ENCODE measurements at places on chromosomes 12 and 14.

GRCh38 chr12:28086521-28087155 lies 103.6 kb upstream of the CCDC91 start:
- DNase-seq: peak; percentile 2

GRCh38 chr12:94596596-94596995 lies 53.8 kb downstream of the TMCC3 start:
- no peak for DNase-seq

DNA sequence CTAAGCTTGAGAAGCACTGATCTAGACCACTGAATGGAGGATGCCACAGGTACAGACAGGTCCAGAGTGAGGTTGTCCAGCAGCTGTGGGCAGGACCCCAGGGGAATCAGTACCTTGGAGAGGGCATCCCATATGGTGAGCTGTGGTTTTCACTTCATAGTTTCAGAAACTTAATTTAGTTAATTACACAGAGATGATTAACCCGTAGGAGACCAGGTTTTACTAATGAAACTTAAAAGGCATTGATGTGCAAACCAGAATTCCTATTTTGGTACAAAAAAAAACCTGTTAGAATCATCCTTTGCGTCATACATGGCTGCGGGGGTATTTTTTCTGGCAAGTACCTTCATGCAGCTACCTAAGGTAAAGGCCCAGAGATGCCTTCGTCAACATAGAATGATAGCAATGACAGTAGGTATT lies 159.3 kb downstream of the DACT1 start:
- DNase-seq: no peak

DNA sequence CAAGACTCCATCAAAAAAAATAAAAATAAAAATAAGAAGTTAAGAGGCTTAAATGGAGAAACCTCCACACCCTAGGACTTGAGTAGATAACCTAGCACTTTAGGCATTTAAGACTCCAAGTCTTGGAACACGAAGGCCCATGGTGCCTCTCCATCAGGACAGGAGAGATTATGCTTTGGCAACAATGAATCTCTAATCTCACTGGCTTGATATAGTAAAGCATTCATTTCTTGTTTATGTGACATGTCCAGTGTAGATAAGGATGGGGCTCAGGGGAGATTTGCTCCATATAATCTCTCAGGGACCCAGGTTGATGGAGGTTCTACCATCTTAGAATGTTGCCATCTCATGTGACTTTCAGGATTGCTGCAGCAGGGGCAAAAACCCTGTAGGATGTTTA lies 117.7 kb upstream of the FUT8 start:
- DNase-seq: no peak

DNA sequence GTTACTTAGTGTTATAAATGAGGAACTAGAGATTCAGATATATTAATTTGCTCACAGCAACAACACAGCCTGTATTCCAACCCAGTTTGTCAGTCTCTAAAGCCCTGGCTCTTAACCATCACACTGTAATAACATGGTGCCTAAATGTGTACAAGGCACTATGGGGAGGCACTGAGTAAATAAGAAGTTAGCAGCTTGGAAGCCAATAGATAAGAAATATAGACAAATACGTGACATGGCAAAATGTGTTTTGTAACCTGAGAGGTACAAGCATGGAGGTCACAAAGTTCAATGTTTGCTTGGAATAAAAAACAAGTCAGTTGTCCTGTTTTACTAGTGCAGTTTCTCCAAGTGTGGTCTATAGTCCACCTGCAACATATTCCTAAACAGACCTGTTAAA lies 16.3 kb upstream of the SLCO1A2 start:
- no peak for DNase-seq

DNA sequence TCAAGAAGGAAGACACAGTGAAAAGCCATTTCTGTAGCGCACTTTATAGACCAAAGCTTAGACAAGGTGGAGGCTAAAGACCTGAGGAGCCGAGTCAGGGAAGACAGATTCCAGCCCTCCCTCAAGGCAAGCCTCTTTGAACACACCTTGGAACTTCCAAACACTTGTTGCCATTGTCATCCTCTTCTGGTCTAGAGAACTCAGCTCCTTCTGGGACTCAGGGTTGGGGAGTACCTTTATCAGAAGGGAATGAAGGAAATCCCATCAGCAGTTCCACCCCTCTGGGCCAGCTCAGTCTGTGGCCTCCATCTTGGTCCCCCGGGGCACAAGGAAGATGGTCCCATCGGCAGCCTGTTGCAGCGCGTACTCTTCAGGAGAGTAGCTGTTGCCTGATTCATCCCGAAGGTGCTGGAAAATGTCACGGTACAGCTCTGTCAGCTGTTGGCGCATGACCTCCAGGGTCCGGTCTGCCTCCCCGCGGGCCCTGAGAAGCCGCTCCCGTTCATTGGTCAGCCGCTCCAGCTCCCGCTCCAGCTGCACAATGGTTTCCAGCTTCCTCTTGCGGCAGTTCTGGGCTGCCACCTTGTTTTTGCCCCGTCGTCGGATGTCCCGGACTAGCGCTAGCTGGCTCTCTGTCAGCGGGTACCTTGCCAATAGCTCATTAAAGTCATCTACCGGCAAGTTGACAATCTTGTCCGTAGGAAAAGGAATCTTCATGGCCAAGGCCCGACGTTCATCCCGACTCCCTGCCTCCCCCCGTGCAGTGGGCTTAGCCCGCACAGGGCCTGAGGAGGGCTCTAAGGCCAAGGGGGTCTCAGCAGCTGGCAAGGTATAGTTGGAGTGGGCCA lies 8.5 kb downstream of the NFE2 start:
- DNase-seq: no peak

GRCh38 chr14:60164404-60164711 lies 840 bp downstream of the DHRS7 start:
- no peak for DNase-seq

GRCh38 chr12:81252228-81252627 lies 174.3 kb downstream of the ACSS3 start:
- DNase-seq: no peak

All from Ammon's horn (tissue), 1 donor.